ENCODE measurements at places on chromosomes 1 and 21. TPM values are rescaled to one million over a fixed set of nuclear protein-coding genes. Genes with fewer than 3 reads are reported as not detected.

Gene C1orf21
- 28.1 TPM for total RNA-seq

Gene C1orf141
- total RNA-seq, result not detected

Gene ACTN2
- total RNA-seq, result not detected

Gene PYGO2
- total RNA-seq, result 20.9 TPM

Gene SNRNP40
- 64.4 TPM for total RNA-seq

Gene IGSF9
- total RNA-seq, result 0.05 TPM

Gene CHIA
- total RNA-seq, result not detected

Gene FOXO6
- not detected for total RNA-seq

Gene CELA2B
- not detected for total RNA-seq

Gene RHD
- not detected for total RNA-seq

Gene CAPN9
- not detected for total RNA-seq

Gene ANXA9
- total RNA-seq, result not detected

Gene LMNA
- 767 TPM for total RNA-seq

Gene HDAC1
- 166 TPM for total RNA-seq

Gene DISP1
- total RNA-seq, result 1.6 TPM

Gene OR6N1
- total RNA-seq, result not detected

Gene SCNM1
- 42.6 TPM for total RNA-seq

Gene DFFB
- 13.9 TPM for total RNA-seq

Gene SOAT1
- total RNA-seq, result 17.1 TPM

Data from glomerular endothelial cell (primary cell).